SHP77 treated with DMSO at 0.1 percent for 48 hours (cell line): ENCODE measurements at places on chromosomes 2 and 18.

DNA sequence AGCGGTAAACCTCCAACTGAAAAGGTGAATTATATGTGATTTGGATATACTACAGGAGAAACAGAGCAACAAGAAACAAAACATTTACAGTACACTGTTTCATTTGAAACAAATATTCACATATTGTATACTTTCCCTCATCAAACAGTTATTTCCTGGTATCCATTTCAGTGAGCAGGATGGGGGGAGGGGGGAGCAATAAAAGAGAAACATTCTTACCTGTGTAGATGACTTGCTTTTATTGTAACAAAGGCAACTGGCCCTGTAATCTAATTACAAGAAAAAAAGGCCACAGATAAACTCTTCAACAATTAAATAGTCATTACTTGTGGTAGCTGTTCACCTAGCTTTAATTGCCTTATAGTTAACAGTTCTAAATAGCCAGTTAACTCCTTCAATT, 3.9 kb upstream of the PPP1CB start:
- no peak for DNase-seq

DNA sequence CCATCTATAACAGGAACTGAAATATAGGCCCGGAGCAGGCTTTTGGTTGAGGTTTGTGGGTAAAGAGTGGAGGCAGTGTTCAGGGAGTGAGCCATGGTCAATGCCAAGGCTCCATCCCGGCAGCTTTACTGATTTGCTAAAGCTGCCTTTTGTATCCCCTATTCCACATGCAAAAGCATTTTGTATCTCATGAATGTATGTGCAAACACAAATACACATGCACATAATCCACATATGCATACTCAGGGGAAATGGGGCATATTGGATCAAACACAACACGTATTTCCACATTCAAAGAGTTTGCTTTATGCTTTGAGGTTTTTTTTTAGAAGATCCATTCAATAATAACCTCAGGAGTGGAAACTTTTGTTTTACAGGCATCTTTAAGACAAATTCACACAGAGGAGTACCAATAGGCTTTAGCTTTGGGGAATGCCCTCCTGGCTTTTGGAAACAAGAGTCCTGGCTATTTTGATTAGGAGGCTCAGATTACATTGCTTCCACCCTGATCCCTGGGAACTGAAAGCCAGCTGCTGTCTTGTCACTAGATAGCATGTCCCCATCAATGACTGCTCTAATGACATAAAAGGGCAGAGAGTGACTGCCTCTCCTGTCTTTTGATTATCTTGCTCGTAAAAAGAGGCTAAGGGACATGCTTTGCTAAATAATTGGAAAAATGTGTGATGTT, 263.2 kb downstream of the EN1 start:
- no peak for DNase-seq

- no peak for DNase-seq
Observed at GRCh38 chr2:120887320-120887697, 151.6 kb downstream of the GLI2 start.

DNA sequence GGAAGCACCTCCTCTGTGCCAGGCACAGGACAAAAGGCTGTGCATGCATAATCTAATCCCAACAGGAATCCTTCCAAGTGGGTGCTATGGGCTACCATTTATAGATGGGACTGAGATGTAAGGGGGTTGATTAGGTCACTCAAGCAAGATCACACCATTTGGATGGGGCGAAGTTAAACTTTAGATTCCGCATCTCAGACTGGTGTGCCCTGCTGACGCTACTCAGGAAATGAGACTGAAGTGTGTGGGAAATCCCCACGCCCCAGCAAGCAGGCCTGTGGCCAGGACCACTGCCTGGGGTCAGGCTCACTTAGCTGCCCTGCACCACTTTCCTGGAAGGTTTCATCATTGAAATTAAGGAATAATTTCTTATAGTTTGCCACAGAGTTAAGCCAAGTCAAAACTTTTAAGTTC, 70.5 kb upstream of the PPP1CB start:
- DNase-seq = no peak

GRCh38 chr2:8421658-8422449, 260.0 kb upstream of the ID2 start:
- DNase-seq = no peak

DNA sequence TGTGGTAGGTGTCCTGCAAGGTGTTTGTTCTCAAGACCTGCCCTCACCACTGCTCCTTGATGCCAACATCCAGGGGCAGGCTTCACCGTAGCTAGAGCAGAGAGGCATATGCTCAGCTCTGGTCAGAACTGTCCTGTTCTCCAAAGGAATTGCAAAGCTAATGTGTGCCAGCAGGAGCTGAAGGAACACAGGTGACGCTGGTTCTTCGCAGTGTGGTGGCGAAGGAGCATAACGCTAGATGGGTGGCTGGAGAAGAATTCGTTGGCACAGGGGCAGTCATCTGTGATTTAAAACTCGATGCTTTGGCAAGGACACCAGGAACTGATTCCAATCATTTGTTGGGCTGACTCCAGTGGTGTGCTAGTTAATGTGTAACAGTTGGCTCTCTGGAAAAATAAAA, 11.4 kb upstream of the PER2 start:
- DNase-seq = no peak

GRCh38 chr2:70978341-70979179, at the start of gene ANKRD53:
Gene ANKRD53 (plus strand): TSS chr2:70978630. CDS start chr2:70978646, 16 bp downstream.
- DNase-seq = no peak

DNA sequence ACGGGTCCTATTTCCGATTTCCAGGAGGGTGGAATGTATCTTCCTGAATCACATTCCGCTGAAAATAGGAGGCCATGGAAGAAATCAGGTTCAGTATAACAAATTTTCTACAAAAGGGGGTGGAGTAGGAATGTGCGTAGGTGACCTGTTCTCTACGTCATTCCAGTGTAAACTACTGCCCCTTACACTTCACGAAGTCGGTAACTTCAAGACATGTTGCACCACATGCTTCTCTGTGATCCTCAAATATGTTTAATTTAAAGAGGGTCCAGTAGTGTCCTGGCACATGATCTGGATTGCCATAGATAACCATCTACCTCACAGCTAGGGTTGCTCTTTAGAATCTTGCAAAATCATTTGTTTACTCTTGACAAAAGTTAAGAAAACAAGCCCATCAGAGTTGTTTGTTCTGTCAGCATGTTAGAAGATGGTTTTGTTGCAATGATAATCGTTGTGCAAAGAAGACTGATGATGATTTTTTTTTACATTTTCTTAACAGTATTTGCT, 7.5 kb upstream of the CPS1 start:
- no peak for DNase-seq

- DNase-seq = no peak
Observed at GRCh38 chr2:242063436-242063835, 193.9 kb downstream of the RTP5 start.

GRCh38 chr2:75582840-75583239, 22.1 kb upstream of the EVA1A start:
- DNase-seq = no peak

DNA sequence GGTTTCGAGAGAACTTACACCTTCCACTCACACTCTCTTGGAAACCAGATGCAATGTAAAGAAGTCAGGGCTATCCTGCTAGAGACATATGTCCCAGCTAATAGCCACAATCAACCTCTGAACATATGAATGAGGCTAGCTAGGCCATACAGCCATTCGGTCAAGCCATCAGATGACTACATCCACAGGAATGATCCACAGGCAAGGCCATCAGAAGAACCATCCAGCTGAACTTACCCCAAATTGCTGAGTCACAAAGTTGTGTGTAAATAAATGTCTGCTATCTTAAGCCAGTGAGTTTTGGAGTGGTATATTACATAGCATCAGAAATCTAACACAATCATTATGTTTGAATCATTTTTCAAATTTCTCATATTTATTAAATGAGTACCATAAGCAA, 5.2 kb upstream of the SPAST start:
- DNase-seq = no peak

- DNase-seq = no peak
Observed at GRCh38 chr2:200471324-200471848, 38.5 kb downstream of the KCTD18 start.
